Chondrocyte (in vitro differentiated cells): ENCODE measurements at places on chromosomes 13 and 19. TPM values are rescaled to one million over a fixed set of nuclear protein-coding genes. Genes with fewer than 3 reads are reported as not detected.

GRCh38 chr19:32296694-32297093, 48.7 kb upstream of the ZNF507 start:
- no peaks in the 10 kb centered on the region for H3K4me1 ChIP-seq
- no peaks in the 10 kb centered on the region for H3K27me3 ChIP-seq
- no peak for DNase-seq
- H3K4me3 ChIP-seq, result no peak overlapping the region

DNA sequence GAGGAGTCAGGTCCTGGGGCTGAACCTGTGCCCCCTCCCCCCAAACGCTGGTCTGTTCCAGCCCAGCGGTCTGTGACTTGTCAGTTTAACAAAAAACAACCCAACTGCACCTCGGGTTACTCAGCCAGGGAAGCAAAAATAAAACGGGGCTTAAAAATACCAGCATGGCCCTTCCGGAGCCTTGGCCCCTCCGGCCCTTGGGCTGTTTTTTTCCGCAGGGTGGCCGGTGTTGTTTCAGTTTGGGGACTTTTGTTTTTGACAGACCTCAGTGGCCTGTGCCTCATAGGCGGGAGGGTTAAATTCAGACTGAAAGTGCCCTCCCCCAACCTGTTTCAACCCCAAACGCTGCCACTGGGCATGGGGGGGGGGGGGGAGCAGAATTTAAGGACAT, 4.0 kb downstream of the TCF3 start:
- no peak overlapping the region for H3K27ac ChIP-seq
- H3K4me3 ChIP-seq, result no peak overlapping the region
- no peak for DNase-seq
- H3K4me1 ChIP-seq, result peaks cover 17% of the 10 kb centered on the region

FAM216B gene
- total RNA-seq, result not detected in 3 replicates

BRSK1 gene
- 14.0 to 15.9 TPM (median 15.3 TPM) in 3 replicates for total RNA-seq

DNA sequence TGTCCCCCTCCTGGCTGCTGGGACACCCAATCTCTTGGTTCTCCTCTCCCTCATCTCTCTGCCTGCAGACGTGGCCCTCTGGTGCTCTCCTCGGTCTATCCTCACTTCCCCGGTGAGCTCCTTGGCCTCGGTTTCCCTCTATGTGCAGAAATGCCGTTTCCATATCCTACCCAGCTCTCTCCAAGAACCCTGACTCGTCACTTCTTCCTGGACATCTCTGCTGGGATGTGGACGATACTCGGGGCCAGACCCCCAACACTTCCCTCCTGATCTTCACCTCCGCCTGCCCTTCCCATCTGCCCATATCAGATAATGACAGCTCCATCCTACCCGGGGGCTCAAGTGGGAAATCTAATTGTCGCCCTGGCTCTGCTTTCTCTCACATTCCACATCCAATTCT, 7.9 kb downstream of the AP2S1 start:
- no peak for DNase-seq
- H3K36me3 ChIP-seq, result peaks cover 24% of the 10 kb centered on the region
- H3K27me3 ChIP-seq, result no peaks in the 10 kb centered on the region
- no peak overlapping the region for H3K4me3 ChIP-seq
- no peak overlapping the region for H3K27ac ChIP-seq

LYPD4 gene
- not detected in 3 replicates for total RNA-seq

GRCh38 chr13:54241719-54242118, 1213.1 kb downstream of the OLFM4 start:
- DNase-seq, result no peak
- no peak overlapping the region for H3K4me3 ChIP-seq
- H3K36me3 ChIP-seq, result no peaks in the 10 kb centered on the region
- no peak overlapping the region for H3K27ac ChIP-seq
- H3K27me3 ChIP-seq, result no peaks in the 10 kb centered on the region

DNA sequence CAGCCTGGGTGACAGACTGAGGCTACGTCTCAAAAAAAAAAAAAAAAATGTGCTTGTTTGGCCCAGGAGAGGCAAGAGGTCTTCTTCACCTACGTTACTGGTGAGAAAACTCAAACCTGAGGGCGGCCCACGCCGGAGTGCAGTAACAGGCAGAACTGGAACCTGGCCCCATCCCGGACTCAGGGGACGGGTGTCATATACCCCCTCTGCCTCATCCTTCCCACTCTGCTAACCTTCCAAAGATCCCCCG, 414 bp upstream of the ADAT3 start:
- no peaks in the 10 kb centered on the region for H3K27me3 ChIP-seq
- no peaks in the 10 kb centered on the region for H3K36me3 ChIP-seq
- no peak for DNase-seq
- H3K27ac ChIP-seq, result peak overlapping the region; percentile 83
- peak overlapping the region; percentile 73 for H3K4me3 ChIP-seq

ADGRE1 gene
- total RNA-seq, result not detected in 3 replicates

DNA sequence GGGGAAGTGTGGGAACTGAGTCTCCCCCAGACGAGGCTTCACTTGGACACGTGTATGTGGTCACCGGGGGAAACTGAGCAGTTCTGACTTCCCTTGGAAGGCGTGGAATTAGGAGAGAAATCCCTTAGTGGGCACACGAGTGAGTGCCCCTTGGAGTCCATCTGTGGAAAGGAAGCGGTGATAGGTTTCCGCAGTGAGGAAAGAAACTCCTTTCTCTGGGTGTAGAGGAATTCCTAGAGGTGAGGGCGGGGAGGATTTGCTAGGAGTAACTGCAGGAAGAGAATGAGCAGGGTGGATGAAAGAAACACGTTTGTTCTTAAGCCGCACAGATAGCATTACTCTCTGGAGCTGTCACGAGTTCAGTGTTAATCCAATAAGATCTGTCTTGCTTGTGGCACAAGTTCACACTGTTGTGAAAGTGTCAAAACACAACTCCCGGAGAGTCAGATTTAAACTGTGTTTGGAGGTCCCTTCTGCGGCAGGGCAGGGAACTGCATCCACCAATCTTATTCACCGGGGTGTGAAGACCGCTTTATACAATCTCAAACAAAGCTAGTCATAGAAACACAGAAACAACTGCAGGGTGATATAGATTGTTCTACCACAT, 1.2 kb downstream of the KL start:
- H3K4me1 ChIP-seq, result peaks cover 17% of the 10 kb centered on the region
- peaks cover 38% of the 10 kb centered on the region for H3K27me3 ChIP-seq
- H3K4me3 ChIP-seq, result no peak overlapping the region
- no peak for DNase-seq
- peaks cover 2% of the 10 kb centered on the region for H3K36me3 ChIP-seq
- no peak overlapping the region for H3K27ac ChIP-seq

CPB2 gene
- not detected in 3 replicates for total RNA-seq

DNA sequence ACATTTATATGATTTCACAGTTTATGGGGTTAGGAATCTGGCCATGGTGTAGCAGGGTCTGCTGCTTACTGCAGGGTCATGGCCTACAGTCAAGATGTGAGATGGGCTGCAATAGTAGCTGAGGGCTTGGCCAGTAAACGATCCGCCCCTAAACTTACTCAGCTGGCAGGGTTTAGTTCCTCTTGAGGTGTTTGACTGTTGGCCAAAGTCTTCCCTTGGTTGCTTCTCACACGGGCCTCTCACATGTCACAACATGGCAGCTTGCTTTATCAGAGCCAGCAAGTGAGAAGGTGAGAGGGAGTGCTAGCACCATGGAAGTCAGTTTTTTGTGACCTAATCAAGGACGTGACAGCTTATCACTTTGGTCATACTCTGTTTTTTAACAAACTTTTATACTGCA, 77.1 kb downstream of the DNAJC3 start:
- H3K36me3 ChIP-seq, result peaks cover 6% of the 10 kb centered on the region
- no peak overlapping the region for H3K27ac ChIP-seq
- H3K4me3 ChIP-seq, result no peak overlapping the region
- no peaks in the 10 kb centered on the region for H3K4me1 ChIP-seq

CYP2A6 gene
- not detected in 3 replicates for total RNA-seq

DNA sequence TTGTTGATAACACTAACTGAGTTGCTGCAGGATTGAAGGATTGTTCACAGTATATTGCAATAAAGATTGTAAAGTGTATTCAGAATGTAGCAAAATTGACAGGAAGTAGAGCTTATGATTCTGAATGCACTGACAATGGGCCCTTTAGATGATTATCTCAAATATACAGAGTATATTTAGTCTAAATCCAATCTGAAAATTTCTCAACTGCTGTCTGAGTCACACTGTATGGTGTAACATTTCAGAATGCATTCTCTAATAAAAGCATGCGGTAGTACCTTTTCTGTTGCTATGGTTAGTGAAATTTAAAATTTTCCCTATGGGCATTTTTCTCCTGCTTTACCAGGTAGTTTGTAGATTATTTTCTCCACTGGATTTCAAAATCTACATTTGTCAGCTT, 365.2 kb downstream of the PCDH17 start:
- H3K27me3 ChIP-seq, result no peaks in the 10 kb centered on the region
- no peak for DNase-seq
- no peak overlapping the region for H3K27ac ChIP-seq
- no peaks in the 10 kb centered on the region for H3K36me3 ChIP-seq

CCDC194 gene
- not detected in 3 replicates for total RNA-seq

DNA sequence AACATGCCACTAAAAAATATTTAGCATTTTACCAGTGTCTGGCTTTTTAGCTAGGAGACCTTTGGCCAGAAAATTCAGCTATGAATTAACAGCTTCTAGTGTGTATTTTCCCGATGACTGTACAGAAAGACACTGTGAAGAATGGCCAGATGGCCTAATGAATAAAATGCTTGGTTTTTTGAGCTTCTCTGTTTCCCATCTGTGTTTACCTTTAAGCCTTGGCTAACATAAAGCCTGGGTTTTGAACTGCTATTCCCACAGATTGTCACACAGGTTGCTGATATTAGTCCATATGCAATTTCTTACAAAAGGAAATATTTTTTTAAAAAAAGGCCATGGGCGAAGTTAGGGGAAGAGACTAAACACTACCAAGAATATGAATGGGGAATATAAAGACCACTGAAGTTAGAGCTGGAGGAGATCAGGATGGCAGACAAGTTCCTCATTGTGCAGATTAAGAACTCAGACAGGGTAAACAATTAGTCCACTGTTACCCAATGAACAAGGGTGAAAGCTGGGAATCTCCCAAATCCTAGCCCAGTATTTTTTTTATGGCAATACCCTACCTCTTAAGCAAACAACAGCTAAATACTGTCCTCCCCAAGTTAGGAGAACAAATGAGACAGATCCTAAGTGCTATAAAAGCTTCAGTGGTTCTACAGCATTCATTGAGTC, 95.1 kb downstream of the DCT start:
- peaks cover 8% of the 10 kb centered on the region for H3K4me1 ChIP-seq
- no peaks in the 10 kb centered on the region for H3K27me3 ChIP-seq
- no peak overlapping the region for H3K27ac ChIP-seq
- no peak overlapping the region for H3K4me3 ChIP-seq
- peaks cover 11% of the 10 kb centered on the region for H3K36me3 ChIP-seq

WDFY2 gene
- total RNA-seq, result 3.9 to 5.7 TPM (median 4.0 TPM) in 3 replicates

- H3K36me3 ChIP-seq, result peaks cover 6% of the 10 kb centered on the region
- H3K27me3 ChIP-seq, result no peaks in the 10 kb centered on the region
- H3K4me1 ChIP-seq, result no peaks in the 10 kb centered on the region
- DNase-seq, result no peak
- no peak overlapping the region for H3K4me3 ChIP-seq
- H3K27ac ChIP-seq, result no peak overlapping the region
Measured at GRCh38 chr13:99246100-99246499, 12.1 kb downstream of the GPR18 start.

- H3K36me3 ChIP-seq, result no peaks in the 10 kb centered on the region
- H3K4me3 ChIP-seq, result no peak overlapping the region
- H3K27ac ChIP-seq, result no peak overlapping the region
- H3K27me3 ChIP-seq, result no peaks in the 10 kb centered on the region
- DNase-seq, result no peak
Measured at GRCh38 chr19:27709496-27709895, 1503.5 kb downstream of the UQCRFS1 start.

PTH2 gene
- not detected in 3 replicates for total RNA-seq
